Activated B cell treated with CpG ODN at 0.5 μM for 24 hours (primary cell): ENCODE measurements at places on chromosomes 11 and 22. TPM values are rescaled to one million over a fixed set of nuclear protein-coding genes. Genes with fewer than 3 reads are reported as not detected.

DNA sequence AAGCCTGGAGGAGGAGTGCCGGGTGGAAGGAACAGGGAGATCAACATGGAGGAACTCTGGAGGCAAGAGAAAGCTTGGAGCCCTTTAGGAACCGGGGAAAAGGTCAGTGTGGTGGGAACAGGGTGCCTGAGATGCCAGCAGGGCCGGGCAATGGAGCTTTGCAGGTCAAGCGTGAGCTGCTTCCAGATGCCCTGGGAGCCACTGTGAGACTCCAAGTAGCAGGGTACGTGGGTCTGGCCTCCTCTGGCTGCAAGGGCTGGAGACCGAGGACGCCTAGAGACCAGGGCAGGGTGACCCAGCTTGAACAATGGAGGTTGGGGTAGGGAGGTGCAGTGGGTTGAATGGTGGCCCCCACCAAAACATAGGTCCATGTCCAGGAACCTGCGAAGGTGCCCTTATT is 15.6 kb upstream of the EMID1 start:
- no peak for DNase-seq

KRTAP5-9 gene
- 0.37 and 0.53 TPM in 2 replicates for total RNA-seq

DNA sequence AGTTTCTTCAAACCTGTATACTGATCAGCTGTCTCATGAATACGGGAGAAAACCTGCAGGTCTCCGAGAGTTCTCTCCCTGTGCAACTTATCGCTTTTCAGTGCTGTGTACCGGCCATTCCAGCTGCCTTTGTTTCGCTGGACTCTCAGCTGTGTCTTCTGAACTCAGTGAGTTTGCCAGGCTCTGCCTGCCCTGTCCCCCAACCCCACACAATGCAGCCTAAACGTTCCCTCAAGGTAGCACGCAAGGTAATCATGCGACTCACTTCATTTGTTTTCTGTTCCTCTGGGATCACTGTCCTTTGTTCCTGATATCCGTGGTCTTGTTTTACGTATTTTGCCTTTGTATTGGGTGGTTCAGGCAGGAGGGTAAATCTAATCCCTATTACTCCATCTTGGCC is 13.5 kb downstream of the RBM7 start:
- no peak for DNase-seq

GRCh38 chr11:128135451-128135850 is 451.9 kb downstream of the ETS1 start:
- no peak for DNase-seq

PGA4 gene
- not detected in 2 replicates for total RNA-seq
